A549 treated with ZK216348 at 1 μM for 4 hours (cell line): ENCODE measurements at places on chromosomes 12 and 14. TPM values are rescaled to one million over a fixed set of nuclear protein-coding genes. Genes with fewer than 3 reads are reported as not detected.

Gene VASH1
- total RNA-seq: 3.4 to 5.1 TPM (median 3.7 TPM) in 5 replicates

Gene BICDL1
- total RNA-seq: 2.5 to 4.7 TPM (median 4.5 TPM) in 5 replicates

Gene AJUBA
- 33.6 to 42.2 TPM (median 39.4 TPM) in 5 replicates for total RNA-seq

Gene ASPG
- 0.20 TPM in 1 of 5 replicates, not detected in the others for total RNA-seq

Gene ESRRB
- total RNA-seq: 0.09 to 0.36 TPM (median 0.26 TPM) in 5 replicates

Gene RND1
- total RNA-seq: 7.4 to 10.7 TPM (median 8.7 TPM) in 5 replicates

Gene HOXC11
- total RNA-seq: 0.49 to 0.76 TPM (median 0.55 TPM) in 5 replicates

Gene ZC2HC1C
- total RNA-seq: 3.9 to 5.3 TPM (median 4.1 TPM) in 5 replicates

Gene POLE2
- total RNA-seq: 8.8 to 15.4 TPM (median 13.7 TPM) in 5 replicates

Gene FGF23
- not detected in 5 replicates for total RNA-seq

Gene CNTN1
- 41.5 to 65.9 TPM (median 56.0 TPM) in 5 replicates for total RNA-seq

Gene STYK1
- 0.14 to 0.53 TPM (median 0.31 TPM) in 5 replicates for total RNA-seq

Gene KRT74
- not detected in 5 replicates for total RNA-seq

Gene RAPGEF3
- total RNA-seq: 0.47 to 0.98 TPM (median 0.54 TPM) in 5 replicates

Gene SOAT2
- total RNA-seq: 0.14 to 0.75 TPM (median 0.23 TPM) in 5 replicates

Gene ANKLE2
- 67.2 to 86.2 TPM (median 82.7 TPM) in 5 replicates for total RNA-seq

Gene PPFIA2
- not detected in 5 replicates for total RNA-seq

Gene TMEM132D
- total RNA-seq: not detected in 5 replicates

Gene SVOP
- not detected in 5 replicates for total RNA-seq

Gene AMHR2
- 0.88 to 2.1 TPM (median 1.3 TPM) in 5 replicates for total RNA-seq

Gene YARS2
- 28.7 to 35.4 TPM (median 30.8 TPM) in 5 replicates for total RNA-seq

Gene CCDC177
- total RNA-seq: 0.05 to 0.06 TPM in 2 of 5 replicates, not detected in the others

Gene DCN
- total RNA-seq: not detected in 5 replicates

Gene RPL10L
- not detected in 5 replicates for total RNA-seq

Gene HECTD4
- total RNA-seq: 10.6 to 15.9 TPM (median 12.3 TPM) in 5 replicates

Gene FSCB
- not detected in 5 replicates for total RNA-seq

Gene STON2
- total RNA-seq: 0.93 to 1.6 TPM (median 1.0 TPM) in 5 replicates

Gene LALBA
- total RNA-seq: not detected in 5 replicates

Gene VWF
- total RNA-seq: 0.24 to 0.40 TPM (median 0.26 TPM) in 5 replicates

Gene TAS2R13
- total RNA-seq: not detected in 5 replicates
